ENCODE measurements at places on chromosomes 5 and 9. TPM values are rescaled to one million over a fixed set of nuclear protein-coding genes. Genes with fewer than 3 reads are reported as not detected.

Gene ISL1
- total RNA-seq, result not detected

Gene TGFBR1
- 15.3 TPM for total RNA-seq

Gene NFIB
- 1.1 TPM for total RNA-seq

Gene SPATA31C1
- total RNA-seq, result under 0.01 TPM

Gene TRPM3
- under 0.01 TPM for total RNA-seq

Gene RANBP3L
- not detected for total RNA-seq

DNA sequence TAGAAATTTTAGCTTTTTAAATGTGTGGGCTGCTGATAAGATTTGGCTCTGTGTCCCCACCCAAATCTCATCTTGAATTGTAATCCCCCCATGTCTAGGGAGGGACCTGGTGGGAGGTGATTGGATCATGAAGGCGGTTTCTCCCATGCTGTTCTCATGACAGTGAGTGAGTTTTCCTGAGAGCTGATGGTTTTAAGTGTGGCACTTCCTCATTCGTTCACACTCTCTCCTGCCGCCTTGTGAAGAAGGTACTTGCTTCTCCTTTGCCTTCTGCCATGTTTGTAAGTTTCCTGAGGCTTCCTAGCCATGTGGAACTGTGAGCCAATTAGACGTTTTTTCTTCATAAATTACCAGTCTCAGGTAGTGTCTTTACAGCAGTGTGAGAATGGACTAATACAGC, 127.8 kb upstream of the MVB12B start:
- no peak for DNase-seq

DNA sequence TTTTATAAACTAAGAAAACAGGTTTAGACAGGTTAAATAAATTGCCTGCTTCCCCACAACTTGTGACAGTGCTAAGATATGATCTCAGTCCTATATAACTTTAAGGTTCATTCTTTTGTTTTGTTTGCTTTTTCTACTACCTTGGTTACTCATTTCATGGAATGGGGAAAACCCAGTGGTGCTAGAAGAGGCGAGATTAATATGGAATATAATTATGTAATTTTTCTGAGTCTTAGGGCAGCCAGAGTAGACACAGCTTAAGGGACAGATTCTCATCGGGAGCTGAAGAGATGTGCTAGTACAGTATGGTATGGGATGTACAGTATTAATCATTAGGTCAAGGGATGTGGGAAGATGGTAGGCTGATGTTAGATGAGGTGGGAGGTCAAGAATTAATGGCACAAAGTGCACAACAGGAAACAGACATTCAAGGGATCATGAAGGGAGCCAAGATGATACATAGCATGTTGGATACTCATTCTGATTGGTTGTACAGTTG, 6.2 kb downstream of the TRIM32 start:
- no peak for DNase-seq

- no peak for DNase-seq
Measured at GRCh38 chr5:14714706-14715105, 50.2 kb downstream of the OTULIN start.

DNA sequence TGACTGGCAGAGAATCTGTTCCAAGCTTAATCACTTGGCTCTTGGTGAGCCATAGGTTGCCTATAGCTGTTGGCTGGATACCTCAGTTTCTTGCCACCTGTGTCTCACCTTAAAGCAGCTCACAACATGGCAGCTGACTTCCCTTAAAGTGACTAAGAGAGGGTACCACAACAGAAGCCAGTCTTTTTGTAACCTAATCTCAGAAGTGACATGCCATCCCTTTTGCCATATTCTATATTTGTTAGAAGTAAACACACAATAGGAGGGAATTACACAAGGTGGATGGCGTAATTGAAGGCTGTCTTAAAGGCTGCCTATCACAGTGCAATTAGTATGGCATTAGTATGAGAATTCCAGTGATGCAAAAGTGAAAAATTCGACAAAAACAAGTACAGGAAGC, 28.1 kb downstream of the NIPBL start:
- DNase-seq, result no peak

- no peak for DNase-seq
Measured at GRCh38 chr5:77304388-77304787, 93.9 kb downstream of the PDE8B start.

GRCh38 chr9:97470076-97470475, 31.4 kb upstream of the TMOD1 start:
- DNase-seq, result no peak

DNA sequence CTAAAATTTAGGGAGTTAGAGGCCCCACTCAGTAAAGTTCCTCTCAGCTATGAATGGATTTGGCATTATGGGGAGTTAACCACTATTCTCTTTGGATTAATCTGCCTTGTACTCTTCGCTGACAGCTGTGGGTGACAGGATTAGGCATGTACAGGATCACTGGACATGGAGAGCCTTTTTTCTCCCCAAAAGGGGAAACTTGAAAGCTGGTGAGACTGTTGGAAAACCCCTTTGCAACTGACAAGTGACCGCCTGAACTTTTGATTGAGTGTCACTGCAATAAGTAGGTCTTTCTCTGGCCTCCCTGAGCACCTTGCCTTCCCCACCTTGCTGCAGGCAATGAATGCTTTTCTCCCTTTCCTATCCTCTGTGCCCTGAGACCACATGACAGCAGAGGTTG, 68.3 kb downstream of the ERP44 start:
- DNase-seq, result no peak

DNA sequence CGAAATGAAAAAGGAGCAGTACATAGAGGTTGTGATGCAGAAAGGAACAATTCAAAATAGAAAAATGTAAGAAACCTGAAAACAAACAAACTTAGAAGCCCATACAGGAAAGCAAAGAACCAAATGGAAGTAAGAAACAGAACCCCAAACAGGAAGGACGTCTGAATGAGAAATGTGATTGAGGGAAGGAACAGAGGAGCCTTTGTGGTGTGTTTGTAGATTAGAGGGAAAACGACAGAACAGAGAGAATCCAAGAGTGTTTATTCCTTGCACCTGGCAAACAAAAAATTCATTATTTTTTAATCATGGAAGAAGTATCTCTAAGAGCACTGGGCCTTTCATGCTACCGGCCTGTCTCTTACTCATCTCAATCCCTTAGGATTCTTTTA, 67.8 kb upstream of the ZSWIM6 start:
- no peak for DNase-seq

DNA sequence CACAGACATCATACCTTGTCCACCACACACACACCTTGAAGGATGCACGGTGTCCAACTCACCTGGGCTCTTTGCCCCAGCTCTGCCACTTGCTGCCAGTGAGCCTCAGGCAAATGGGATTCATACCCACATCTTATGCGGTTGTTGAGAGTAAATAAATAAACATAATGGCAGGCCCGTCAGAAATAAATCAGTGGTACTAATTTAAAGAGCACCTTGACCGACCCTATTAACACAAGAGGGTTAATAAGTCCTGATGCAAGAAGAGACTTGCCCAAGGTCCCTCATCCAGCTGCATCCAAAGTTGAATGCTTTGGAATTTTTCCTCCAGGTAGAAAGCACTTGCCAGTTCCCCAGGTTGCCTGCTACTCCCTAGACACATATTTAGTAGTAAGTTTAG, 11.6 kb upstream of the AKNA start:
- DNase-seq, result no peak

DNA sequence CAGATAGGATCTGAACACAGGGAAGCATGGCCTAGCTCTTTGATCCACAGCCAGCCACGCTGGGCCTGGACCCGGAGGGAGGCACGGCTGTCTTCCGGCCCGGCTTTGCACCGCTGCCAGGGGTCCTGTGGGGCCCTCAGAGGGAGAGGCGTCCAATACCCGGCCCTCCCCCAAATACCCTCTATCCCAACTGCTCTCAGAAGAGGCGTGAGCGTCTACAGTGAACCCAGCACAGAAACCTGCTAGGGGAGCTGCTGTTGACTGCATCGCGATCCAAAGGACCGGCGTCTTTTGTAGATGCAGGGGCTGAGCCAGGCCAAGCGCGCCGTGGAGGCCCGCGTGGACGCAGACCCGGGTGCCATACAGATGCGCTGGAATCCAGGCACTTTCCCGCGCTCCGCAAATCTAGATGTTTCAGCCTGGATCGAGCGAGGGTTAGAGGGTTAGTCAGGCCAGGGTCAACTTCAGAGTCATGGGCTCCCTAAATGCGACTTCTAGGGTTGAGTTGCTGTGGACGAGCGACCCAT, 1.1 kb upstream of the TCF7 start:
- no peak for DNase-seq

GRCh38 chr9:128568470-128569078, 16.2 kb downstream of the SPTAN1 start:
- no peak for DNase-seq

DNA sequence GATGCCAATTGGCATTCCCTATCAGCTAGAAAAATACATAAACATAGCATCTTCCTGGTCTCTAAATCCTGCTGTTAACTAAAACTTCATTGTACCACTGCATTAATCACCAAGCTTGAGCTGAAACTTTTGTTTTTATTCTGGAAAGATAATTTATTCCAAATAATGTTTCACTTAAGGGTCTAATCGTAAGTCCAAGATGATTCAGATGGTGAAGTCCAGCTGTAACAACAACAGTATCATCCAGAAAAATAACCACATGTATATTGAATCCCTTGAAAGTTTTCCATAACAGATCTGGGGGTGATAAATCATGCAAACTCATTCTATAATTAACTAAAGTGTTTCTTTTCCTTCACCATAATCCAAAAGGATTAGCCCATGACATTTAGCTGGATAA, 23.9 kb downstream of the RORB start:
- DNase-seq, result no peak

- no peak for DNase-seq
Measured at GRCh38 chr9:8489835-8490234, 690.3 kb upstream of the DMAC1 start.

- DNase-seq, result no peak
Measured at GRCh38 chr5:43623048-43623680, 20.2 kb downstream of the NNT start.

- no peak for DNase-seq
Measured at GRCh38 chr9:33065157-33066076, 11.1 kb downstream of the SMU1 start.

DNA sequence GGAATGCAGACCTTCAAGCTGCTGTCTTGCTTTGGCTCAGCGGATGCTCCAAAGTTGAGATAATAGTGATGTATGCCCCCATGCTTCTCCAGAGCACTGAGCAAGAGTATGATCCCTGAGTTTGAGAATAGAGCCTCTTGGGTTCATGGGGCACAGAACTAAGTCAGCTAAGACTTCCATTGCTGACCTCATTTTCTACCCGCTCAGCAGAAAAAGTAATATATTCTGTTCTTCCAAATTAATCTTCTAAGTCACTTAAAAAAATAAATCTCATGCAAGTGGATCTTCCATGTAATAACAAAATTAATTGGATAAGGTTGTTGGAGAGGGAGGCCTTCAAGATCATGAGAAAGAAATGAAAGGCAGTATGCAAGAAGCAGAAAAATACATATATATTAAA, 483.9 kb downstream of the DNAH5 start:
- DNase-seq, result no peak

- DNase-seq, result no peak
Measured at GRCh38 chr5:33612386-33612785, 171.6 kb downstream of the TARS1 start.

DNA sequence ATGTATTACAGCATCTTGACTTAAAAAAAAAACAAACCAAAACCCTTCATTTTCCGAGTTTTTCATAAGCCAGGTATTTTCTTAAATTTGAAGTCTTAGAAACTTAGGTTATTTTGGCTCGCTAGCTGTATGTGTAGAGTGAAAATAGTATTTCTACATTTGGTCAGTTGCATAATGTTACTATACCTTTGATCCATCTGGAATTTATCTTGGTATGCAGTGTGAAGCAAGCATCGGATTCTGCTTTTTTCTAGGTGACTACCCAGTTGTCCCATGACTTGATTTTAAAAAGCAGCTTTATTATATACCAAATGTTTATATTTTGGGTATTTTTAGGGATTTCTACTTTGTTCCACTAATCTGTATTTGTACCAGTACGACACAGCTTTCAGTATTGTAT, 27.7 kb downstream of the UBAP1 start:
- DNase-seq, result no peak

DNA sequence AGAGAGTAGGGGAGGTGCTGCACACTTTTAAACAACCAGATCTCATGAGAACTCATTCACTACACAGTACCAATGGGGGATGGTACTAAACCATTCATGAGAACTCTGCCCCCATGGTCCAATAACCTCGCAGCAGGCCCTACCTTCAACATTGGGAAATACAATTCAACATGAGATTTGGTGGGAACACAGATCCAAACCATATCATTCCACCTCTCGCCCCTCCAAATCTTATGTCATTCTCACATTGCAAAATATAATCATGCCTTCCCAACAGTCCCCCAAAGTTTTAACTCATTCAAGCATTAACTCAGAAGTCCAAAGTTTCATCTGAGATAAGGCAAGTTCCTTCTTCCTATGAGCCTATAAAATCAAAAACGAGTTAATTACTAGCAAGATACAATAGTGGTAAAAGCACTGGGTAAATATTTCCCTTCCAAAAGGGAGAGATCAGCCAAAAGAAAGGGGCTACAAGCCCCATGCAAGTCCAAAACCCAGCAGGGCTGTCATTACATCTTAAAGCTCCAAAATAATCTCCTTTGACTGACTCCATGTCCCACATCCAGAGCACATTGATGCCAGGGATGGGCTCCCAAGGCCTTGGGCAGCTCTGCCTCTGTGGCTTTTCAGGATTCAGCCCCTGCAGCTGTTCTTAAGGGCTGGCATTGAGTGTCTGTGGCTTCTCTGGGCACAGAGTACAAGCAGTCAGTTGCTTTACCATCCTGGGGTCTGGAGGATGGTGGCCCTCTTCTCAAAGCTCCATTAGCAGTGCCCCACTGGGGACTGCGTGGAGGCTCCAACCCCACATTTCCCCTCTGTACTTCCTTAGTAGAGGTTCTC, 8.3 kb downstream of the GPR150 start:
- no peak for DNase-seq

GRCh38 chr9:92715488-92716231, 45.7 kb upstream of the IPPK start:
- no peak for DNase-seq

DNA sequence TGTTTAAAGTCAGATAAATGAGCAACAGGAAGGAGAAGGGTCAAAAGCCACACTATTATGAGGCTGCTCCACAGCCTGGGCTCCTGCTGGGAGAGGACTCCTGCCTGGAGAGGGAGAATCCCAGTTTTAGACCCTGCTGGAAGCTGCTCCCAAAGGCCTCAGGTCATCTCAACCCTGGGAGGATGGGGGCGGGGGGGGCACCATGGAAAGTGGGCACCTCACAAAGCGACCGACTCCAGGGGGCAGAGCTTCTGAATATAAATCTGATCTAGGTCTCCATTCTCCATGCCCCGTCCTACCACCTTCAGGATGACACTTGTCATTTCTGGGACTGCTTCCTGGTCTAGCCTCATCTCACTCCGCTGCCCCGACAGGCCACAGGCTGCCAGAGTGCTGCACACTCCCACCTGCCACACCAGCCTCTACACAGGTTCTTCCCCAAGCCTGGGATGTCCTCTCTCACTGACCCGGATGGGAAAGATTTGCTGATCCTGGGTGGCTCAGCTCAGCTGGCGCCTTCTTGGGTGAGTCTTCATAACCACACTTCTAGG, 183.4 kb downstream of the GAPVD1 start:
- no peak for DNase-seq

- DNase-seq, result no peak
Measured at GRCh38 chr5:69010476-69010875, 83.3 kb upstream of the SLC30A5 start.

Measured in hematopoietic multipotent progenitor cell (in vitro differentiated cells).